ENCODE measurements at places on chromosomes 11 and 22.
A peak's percentile ranks its signal among the peaks of the same experiment; 100 is the strongest.

DNA sequence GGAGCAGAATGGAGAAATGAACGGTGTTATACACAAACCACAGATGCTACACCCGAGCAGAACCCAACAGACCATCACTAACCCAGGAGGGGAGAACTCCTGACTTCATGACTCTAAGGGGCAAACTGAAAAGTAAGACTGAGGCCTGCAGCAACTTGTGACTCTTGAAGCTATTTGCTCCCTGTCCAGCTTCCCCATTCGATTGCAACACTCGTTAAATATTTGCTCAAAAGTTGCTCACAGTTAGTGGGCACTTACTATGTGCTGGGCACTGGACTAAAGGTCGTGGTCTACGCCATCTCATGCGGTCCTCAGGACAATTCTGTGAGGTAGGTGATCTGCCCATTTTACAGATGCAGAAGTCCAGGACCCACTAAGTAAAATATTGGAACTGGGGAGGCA, 9.5 kb upstream of the ADA2 start:
- no peak overlapping the region for H3K27ac ChIP-seq
- H3K4me1 ChIP-seq = no peaks in the 10 kb centered on the region
- DNase-seq = no peak
- H3K36me3 ChIP-seq = no peaks in the 10 kb centered on the region
- no peaks in the 10 kb centered on the region for H3K27me3 ChIP-seq

DNA sequence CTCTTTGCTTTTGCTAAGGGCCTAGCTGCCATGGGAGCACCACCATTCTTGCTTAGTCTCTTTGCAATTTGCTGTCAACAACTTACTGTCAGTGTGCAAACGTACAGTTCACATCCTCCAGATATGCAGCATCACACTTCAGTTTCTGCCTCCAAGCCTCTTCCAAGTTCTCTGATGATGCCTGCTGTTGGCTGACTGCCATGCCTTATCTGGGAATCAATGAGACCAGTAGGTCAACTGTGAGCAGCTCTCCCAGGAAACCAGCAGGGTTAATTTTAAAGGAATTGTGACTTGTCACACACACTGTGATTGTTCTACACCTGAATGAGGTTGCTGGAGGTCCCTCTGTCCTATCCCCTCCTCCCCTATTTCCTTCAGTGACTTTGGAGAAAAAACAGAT, 56.0 kb downstream of the COPB1 start:
- peaks cover 31% of the 10 kb centered on the region for H3K4me1 ChIP-seq
- no peak overlapping the region for H3K27ac ChIP-seq
- H3K36me3 ChIP-seq = no peaks in the 10 kb centered on the region
- no peak overlapping the region for H3K4me3 ChIP-seq
- H3K27me3 ChIP-seq = no peaks in the 10 kb centered on the region

GRCh38 chr22:20430101-20430719, 7.4 kb downstream of the SCARF2 start:
- peaks cover 7% of the 10 kb centered on the region for H3K4me1 ChIP-seq
- no peaks in the 10 kb centered on the region for H3K36me3 ChIP-seq
- DNase-seq = no peak
- H3K4me3 ChIP-seq = peak overlapping the region; percentile 45
- peaks cover 28% of the 10 kb centered on the region for H3K27me3 ChIP-seq
- H3K27ac ChIP-seq = no peak overlapping the region

DNA sequence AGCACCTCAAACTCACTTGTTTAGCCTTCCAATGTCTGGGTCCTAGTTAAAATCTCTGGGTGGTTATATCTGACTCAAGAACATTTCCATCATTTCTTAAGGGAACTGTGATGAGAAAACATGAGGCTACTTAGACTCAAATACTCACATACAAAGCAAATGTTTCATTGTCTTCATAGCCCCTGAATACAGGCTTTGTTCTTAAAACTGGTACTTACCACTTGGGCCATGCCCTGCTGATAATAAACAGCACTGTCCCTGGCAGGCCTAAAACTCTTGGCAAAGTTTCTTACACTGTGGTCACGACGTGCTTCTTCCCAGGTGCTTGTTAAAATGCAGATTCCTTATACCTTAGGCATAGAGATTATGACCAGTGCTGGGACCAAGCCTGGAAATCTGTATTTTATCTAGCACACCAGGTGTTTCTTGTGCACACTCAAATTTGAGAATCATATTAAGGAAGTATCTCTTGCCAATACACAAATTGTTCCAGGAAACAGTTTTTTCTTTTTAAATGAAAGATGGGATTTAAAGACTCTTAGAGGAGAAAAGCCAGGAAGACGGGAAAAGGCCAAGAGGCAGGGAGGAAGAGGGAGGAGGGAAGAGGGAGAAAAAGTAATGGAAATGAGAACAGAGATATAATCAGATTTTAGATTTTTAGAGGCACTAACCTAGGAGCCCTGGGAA, 287.9 kb upstream of the MPPED2 start:
- H3K36me3 ChIP-seq = no peaks in the 10 kb centered on the region
- no peaks in the 10 kb centered on the region for H3K4me1 ChIP-seq
- H3K27ac ChIP-seq = no peak overlapping the region
- no peak for DNase-seq
- H3K27me3 ChIP-seq = no peaks in the 10 kb centered on the region
- H3K4me3 ChIP-seq = no peak overlapping the region

- DNase-seq = no peak
- H3K4me3 ChIP-seq = no peak overlapping the region
- no peaks in the 10 kb centered on the region for H3K36me3 ChIP-seq
These were observed 15.3 kb upstream of the SYTL2 start for GRCh38 chr11:85826116-85826855.

DNA sequence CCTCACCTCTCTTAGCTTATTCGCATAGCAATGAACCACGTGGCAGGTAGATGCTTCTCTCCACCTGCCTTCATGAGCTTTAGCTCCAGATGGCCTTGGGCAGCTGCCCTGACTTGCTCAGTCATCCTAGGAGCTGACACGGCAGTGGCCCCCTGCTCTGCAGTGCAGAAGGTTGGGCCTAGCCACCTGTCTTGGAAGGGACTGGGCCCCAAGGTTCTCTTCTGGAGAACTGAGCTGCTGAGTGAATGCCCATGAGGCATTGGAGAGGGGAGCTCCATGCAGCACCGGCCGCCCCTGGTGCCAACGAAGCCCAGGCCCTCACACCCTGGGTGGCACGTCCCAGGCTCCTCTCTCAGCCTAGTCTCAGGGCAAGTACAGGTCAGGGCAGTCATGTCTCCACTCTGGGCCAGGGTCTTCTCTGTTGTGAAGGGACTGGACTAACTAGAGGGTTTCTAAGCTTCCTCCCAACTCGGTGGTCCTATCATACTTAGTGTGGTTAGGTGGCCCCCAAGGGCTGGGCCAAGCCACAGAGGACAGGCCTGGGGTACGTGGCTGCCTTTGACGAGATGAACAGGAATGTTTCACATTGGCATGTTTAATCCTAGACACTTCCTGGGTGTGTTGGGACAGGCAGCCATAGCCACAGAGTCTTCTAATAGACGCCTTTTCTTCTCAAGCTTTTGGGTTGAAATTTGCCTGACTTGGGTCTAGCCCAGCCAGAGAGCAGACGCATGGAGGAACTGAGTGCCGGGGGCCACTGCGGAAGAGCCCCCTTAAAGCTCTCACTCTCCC, 47.9 kb downstream of the ALX4 start:
- no peaks in the 10 kb centered on the region for H3K36me3 ChIP-seq
- H3K4me1 ChIP-seq = peaks cover 19% of the 10 kb centered on the region
- no peak overlapping the region for H3K4me3 ChIP-seq
- DNase-seq = no peak

GRCh38 chr11:43845816-43846215, 34.8 kb upstream of the ALKBH3 start:
- H3K27me3 ChIP-seq = no peaks in the 10 kb centered on the region
- no peaks in the 10 kb centered on the region for H3K4me1 ChIP-seq
- DNase-seq = no peak
- H3K36me3 ChIP-seq = peaks cover 6% of the 10 kb centered on the region

DNA sequence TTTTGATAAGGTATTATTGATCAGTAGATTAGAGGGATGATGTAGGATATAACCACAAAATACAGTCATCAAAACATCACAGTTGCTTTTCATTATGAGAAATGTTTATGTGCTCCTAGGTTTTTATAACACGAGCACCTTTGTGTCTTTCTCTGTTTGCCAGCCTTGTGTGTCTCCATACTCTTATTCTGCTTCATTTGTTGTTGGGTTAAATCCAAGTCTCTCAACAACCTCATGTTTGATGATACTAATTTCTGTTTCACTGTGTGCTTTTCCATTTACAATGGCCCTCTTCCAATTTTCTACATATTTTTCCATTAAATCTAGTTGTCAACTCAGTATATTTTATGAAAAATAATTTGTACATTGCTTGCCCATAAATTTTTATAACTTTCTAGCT, 107.7 kb upstream of the POU2AF2 start:
- no peak overlapping the region for H3K4me3 ChIP-seq
- H3K27me3 ChIP-seq = peaks cover 35% of the 10 kb centered on the region
- no peak for DNase-seq
- no peaks in the 10 kb centered on the region for H3K36me3 ChIP-seq
- no peak overlapping the region for H3K27ac ChIP-seq

- DNase-seq = no peak
- peaks cover 43% of the 10 kb centered on the region for H3K36me3 ChIP-seq
- no peaks in the 10 kb centered on the region for H3K4me1 ChIP-seq
- no peak overlapping the region for H3K27ac ChIP-seq
- no peak overlapping the region for H3K4me3 ChIP-seq
These were observed 186.5 kb downstream of the DYNC2H1 start for GRCh38 chr11:103295704-103296103.

DNA sequence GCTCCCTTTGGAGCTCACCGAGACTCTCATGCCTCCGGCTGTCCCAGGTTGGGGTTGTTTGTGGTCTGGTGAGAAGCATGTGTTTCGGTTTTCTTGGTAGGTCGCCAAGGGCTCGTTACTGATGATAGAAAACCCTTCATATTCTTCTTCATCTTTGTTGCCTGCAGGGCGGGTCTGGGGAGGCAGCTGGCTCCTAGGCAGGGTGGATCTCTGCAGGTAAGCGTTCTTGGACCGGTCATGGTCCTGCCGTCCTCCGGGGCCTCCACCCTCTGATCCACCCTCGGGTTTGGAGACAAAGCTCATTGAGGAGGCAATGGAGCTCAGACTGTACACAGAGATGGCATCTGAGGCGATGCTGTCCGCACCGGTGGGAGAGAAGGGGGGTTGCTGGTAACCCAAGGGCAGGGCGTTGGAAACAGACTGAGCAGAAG, 64.3 kb upstream of the PITPNB start:
- no peaks in the 10 kb centered on the region for H3K4me1 ChIP-seq
- no peaks in the 10 kb centered on the region for H3K36me3 ChIP-seq
- no peak overlapping the region for H3K4me3 ChIP-seq
- no peak overlapping the region for H3K27ac ChIP-seq
- H3K27me3 ChIP-seq = no peaks in the 10 kb centered on the region
- no peak for DNase-seq

GRCh38 chr11:15968461-15969130, 387.8 kb downstream of the SOX6 start:
- no peaks in the 10 kb centered on the region for H3K4me1 ChIP-seq
- no peaks in the 10 kb centered on the region for H3K36me3 ChIP-seq
- no peaks in the 10 kb centered on the region for H3K27me3 ChIP-seq
- no peak for DNase-seq
- no peak overlapping the region for H3K27ac ChIP-seq

GRCh38 chr11:124483422-124483821, 37.9 kb upstream of the OR8B8 start:
- H3K36me3 ChIP-seq = no peaks in the 10 kb centered on the region
- H3K27me3 ChIP-seq = peaks cover 49% of the 10 kb centered on the region
- DNase-seq = no peak
- peaks cover 9% of the 10 kb centered on the region for H3K4me1 ChIP-seq
- no peak overlapping the region for H3K4me3 ChIP-seq
- no peak overlapping the region for H3K27ac ChIP-seq

DNA sequence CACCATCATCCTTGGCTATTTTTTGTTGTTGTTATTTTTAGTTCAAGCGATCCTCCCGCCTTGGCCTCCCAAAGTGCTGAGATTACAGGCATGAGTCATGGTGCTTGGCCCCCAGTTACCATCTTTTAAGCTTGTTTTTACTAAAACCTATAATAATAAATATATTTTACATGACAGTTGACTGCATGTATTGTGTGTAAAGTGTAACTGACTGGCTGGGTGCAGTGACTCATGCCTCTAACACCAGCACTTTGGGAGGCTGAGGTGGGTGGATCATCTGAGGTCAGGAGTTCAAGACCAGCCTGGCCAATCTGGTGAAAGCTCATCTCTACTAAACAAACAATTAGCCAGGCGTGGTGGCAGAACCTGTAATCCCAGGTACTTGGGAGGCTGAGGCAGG, 386.2 kb downstream of the TENM4 start:
- no peak overlapping the region for H3K27ac ChIP-seq
- peaks cover 7% of the 10 kb centered on the region for H3K27me3 ChIP-seq
- no peak overlapping the region for H3K4me3 ChIP-seq
- H3K4me1 ChIP-seq = no peaks in the 10 kb centered on the region
- no peaks in the 10 kb centered on the region for H3K36me3 ChIP-seq

GRCh38 chr22:33883961-33884808, 36.1 kb downstream of the LARGE1 start:
- H3K27me3 ChIP-seq = peaks cover 9% of the 10 kb centered on the region
- H3K36me3 ChIP-seq = no peaks in the 10 kb centered on the region
- DNase-seq = no peak
- H3K4me1 ChIP-seq = peaks cover 14% of the 10 kb centered on the region
- no peak overlapping the region for H3K4me3 ChIP-seq

GRCh38 chr11:8654503-8654902, 28.0 kb downstream of the TRIM66 start:
- H3K4me1 ChIP-seq = peaks cover 5% of the 10 kb centered on the region
- H3K27me3 ChIP-seq = no peaks in the 10 kb centered on the region
- H3K27ac ChIP-seq = no peak overlapping the region
- no peaks in the 10 kb centered on the region for H3K36me3 ChIP-seq

- H3K36me3 ChIP-seq = peaks cover 19% of the 10 kb centered on the region
- peaks cover 46% of the 10 kb centered on the region for H3K4me1 ChIP-seq
- peak overlapping the region; percentile 79 for H3K27ac ChIP-seq
- DNase-seq = no peak
- no peak overlapping the region for H3K4me3 ChIP-seq
- H3K27me3 ChIP-seq = no peaks in the 10 kb centered on the region
These were observed 56.9 kb upstream of the CCDC89 start for GRCh38 chr11:85742873-85743275.

DNA sequence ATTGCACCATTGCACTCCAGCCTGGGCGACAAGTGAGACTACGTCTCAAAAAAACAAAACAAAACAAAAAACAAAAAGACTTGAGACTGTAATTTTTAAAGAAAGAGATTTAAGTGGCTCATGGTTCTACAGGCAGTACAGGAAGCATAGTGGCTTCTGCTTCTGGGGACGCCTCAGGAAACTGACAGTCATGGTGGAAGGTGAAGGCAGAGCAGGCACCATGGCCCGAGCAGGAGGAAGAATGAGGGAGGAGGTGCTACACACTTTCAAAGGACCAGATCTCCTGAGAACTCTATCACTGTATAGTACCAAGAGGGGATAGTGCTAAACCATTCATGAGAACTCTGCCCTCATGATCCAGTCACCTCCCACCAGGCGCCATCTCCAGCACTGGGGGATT, 52.0 kb downstream of the CBL start:
- no peak for DNase-seq
- H3K36me3 ChIP-seq = no peaks in the 10 kb centered on the region
- peak overlapping the region; percentile 27 for H3K27ac ChIP-seq
- no peaks in the 10 kb centered on the region for H3K27me3 ChIP-seq
- H3K4me3 ChIP-seq = no peak overlapping the region
- peaks cover 32% of the 10 kb centered on the region for H3K4me1 ChIP-seq
